ENCODE measurements at places on chromosomes 12 and 14.
A peak's percentile ranks its signal among the peaks of the same experiment; 100 is the strongest.

DNA sequence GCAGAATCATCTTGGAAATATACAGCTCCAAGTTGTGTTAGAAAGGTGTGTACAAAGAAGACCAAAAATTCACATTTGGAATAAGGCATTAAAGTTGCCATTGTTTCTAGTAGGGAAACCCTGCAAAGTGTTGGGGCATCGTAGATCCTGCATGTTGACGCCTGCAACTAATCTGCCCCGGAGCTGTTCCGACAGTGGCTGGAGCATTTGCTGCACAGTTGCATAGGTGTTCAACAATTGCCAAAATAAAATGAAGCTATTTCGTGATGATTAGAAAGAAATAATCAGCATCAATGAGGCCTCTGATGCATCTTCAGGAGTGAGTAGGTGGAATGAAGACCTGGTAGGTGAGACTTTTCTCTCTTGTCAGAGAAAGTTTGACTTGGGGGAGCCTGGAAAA lies 47.3 kb downstream of the DAD1 start:
- no peak for DNase-seq

GRCh38 chr12:59744564-59744963 lies 148.7 kb downstream of the SLC16A7 start:
- DNase-seq: no peak

- no peak for DNase-seq
Observed at GRCh38 chr12:113299619-113300237, 35.2 kb downstream of the SLC8B1 start.

DNA sequence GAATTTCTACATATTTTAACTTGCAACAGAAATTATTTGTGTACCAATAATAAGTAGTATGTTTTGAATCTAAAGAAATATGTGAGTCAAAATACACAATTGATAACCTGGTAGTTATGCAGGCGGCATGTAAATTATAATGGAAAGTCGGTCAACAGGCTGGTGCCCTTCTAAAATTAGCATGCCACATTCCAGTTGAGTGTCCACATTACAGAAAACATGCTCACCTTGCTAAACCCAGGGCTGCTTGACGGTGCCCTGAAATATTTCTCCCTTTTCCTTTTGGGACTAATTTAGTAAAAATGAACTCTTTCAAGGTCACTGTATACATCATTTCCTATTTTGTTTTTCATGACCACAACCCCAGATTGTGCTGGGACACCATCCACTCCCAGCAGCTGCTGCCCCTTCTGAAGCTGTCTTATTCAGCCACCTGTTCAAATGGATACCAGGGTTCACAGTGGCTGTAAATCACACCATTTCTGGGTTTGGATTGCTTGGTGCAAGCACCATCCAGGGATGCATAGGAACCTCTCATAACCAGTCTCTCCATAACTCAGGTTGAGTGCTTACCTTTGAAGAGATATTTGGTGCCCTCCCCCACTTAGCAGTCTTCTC lies 110.6 kb downstream of the ANO6 start:
- no peak for DNase-seq

DNA sequence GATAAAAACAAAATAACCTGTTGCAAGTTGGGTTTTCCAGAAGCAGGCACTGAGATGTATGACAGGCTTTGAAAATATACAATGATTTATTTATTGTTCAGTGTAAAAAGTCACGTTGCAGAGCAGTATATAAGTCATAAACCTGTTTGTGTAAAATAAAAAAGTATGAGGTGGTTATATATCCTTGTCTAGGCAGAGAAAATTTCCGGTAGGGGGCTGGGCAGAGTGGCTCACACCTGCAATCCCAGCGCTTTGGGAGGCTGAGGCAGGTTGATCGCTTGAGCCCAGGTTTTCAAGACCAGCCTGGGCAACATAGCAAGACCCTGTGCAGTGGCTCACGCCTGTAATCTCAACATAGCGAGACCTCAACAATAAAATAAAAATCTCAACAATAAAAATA lies 16.2 kb upstream of the PPP1CC start:
- DNase-seq: no peak

DNA sequence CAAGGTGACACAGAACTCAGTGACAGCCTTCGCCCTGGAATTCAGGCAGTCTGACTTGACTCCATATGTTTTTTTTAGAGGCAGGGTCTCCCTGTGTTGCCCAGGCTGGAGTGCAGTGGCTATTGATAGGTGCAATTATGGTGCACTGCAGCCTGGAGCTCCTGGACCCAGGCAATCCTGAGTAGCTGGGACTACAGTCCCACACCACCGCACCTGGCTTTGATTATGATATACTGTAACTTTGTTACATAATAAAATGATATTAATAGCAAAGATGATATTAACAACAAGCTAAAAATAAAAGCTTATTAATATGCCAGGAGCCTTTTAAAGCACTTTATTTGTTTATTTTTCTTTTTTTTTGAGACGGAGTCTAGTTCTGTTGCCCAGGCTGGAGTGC lies 9.8 kb downstream of the VSIG10 start:
- DNase-seq: no peak

DNA sequence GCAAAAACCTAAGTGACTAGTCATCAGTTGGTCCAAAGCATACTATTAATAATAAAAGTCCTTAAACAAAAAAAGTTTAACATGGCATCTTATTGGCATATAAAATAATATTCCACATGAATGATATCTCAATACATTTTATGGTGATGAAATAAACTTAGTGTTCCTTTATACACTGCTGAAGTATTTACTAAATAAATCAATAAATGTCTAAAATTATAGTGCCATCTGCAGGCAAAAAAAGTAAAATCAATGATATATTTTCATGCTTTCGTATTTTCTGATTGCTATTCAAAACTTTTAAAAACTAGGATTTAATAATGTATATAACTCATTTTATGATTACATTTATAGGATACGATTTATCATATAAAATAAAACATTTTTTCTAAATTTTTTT lies 30.5 kb downstream of the PUS7L start:
- no peak for DNase-seq

DNA sequence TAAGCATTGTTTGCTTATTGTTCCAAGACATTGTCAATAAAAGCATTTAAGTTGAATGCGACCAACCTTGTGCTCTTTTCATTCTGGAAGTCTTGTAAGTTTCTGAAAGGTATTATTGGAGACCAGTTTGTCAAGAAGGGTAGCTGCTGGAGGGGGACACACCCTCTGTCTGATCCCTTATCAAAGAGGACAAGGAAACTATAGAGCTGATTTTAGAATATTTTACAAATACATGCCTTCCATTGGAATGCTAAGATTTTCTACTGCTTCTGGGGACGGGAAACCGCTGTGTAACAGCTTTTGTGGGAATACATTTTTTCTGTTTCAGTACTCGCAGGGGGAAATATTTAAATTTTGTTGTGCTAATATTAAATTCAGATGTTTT lies 3.5 kb downstream of the FOS start:
- DNase-seq: no peak

- DNase-seq: no peak
Observed at GRCh38 chr14:97138801-97139200, 341.6 kb downstream of the VRK1 start.

DNA sequence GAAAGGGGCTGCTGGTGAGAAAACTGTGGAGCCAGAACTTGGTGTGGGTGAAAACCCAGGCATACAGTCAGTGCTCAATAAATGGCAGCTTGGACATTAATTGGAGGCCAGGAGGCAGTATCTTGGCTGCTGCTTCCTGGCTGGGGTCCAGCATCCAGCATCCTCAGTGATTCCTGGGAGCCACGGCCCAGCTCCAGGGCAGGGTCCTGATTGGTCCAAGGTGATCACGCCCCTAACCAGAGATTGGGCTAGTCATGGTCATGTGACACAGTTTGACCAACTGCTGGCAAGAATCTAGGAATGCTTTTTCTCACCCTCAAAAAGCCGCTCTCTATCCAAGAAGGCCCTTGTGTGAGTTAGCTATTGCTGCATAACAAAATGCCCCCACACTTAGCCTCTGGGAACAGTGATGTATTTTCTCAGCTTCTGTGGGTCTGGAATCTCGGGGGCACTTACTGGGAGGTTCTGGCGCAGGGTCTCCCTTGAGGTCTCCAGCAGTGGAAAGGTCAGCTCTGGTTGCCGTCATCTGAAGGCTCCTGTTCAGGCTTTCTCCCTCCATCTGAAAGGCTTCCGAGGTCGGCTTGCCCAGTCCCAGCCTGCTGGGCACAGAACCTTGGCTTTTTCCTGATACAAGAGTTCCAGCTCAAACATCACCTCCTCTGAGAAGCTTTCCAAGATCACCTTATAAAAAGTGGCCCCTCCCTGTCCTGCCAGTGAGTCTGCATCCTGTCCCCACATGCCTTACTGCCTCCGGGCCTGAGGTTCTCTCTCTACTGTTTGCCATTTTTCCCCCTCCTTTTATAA lies 119.2 kb upstream of the NCOR2 start:
- DNase-seq: no peak

DNA sequence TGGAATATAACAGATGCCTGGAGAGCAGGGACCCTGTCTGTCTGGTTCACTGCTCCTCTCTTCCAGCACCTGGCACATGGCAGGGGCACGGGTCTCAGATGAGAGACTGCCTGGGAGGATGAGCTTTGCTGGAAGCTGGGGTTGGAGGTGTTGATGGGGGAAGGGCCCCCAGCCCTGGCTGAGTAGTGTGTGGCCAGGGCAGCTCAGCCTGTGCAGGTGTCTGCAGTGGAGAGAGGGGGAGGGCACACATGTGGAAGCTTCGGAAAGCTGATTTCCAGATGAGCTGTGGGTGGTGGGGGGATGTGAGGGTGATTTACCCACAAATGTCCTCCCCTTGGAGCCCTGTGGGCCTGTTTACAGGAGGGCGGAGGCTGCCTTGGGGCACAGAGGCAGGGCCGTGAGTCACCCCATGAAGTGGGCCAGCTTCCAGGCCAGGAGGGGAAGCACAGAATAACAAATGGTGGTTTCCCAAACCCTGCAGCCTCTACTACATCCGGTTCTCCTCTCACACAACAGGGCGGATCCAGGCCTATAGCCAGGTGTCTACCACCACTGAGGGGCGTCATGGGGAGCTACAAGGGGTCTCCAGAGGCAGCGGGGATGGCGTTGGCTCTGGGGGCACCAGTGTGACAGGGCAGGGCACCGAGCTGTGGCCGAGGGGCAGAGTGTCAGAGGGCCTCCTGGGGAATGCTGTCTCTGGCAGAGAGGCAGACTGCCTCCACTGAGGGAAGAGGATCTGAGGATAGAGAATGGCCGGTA lies 11.0 kb downstream of the KRT7 start:
- peak; percentile 82 for DNase-seq

GRCh38 chr14:24123424-24124417 lies 6.7 kb upstream of the FITM1 start:
- DNase-seq: no peak

DNA sequence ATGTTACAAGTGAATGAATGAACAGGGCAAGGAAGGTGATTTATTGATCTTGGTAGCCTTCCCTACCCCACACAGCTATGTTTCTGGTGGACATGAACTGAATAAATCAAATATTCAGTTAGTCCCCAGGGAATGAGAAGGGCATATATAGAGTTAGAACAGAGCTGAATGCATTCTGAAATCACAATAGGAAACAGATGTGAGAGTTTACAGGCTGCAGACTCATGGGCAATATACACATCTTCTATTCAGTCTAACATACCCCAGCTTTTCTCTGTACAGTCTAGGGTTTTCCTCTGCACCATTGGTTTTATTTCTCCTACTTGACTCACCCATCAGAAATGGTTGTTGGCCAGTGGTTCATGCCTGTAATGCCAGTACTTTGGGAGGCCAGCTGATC lies 7.3 kb upstream of the STX2 start:
- DNase-seq: no peak

- no peak for DNase-seq
Observed at GRCh38 chr12:110015132-110015531, 15.9 kb downstream of the ANKRD13A start.

DNA sequence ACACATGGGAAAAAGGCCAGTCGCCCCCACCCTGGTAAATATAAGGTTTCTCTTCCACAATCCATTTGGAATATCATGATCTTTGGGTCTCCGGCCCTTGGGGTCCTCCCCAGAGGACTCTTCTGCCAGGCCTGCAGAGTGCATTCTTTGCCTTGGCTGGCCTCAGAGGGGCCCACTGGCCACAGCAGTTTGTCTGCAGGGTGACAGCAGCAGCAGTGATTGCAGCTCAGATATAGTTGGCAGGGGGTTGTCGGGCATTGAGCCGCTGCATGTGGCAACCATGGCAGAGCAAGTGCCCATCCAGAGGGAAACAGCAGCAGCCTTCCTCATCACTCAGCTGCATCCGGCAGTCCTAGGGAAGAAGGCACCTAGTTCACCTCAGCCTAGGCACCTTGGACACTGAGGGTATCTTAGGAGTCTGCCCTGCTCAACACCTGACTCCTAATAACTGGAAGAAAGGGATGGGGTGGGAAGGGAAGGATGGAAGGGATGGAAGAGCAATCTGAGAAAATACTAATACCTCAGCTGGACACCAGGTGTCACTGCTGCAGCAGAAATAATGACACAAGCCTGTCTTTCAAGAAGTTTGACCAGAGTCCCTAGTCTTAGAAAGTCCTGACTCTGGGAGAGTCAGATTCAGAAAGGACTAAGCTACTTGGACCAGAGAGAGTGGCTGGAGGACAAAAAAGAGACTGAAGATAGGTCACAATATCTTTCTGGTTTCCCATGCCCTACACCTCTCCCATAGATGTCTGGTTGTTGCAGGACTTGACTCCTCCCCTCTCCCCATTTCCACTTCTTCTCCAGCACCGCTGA lies 8.9 kb downstream of the AJUBA start:
- peak; percentile 52 for DNase-seq

Data from stimulated activated naive CD8-positive, alpha-beta T cell treated with anti-CD3 and anti-CD28 coated beads, Interleukin-15, Interleukin-2, amounts not matched to agents 100 U/mL and 50 U/mL, for 24 hours (primary cell).